Smooth muscle cell of bladder (primary cell): ENCODE measurements at places on chromosomes 2 and 18. TPM values are rescaled to one million over a fixed set of nuclear protein-coding genes. Genes with fewer than 3 reads are reported as not detected.

INHA gene
- total RNA-seq: 0.28 and 0.46 TPM in 2 replicates

ASXL3 gene
- 0.43 and 0.46 TPM in 2 replicates for total RNA-seq

PLGLB1 gene
- total RNA-seq: 0.43 and 1.8 TPM in 2 replicates

SOCS6 gene
- 49.5 and 54.5 TPM in 2 replicates for total RNA-seq

DSC2 gene
- total RNA-seq: under 0.01 TPM in 1 of 2 replicates, not detected in the other

SERPINB12 gene
- total RNA-seq: not detected in 2 replicates
